Activated CD4-positive, CD25-positive, alpha-beta regulatory T cell treated with anti-CD3 and anti-CD28 coated beads, Interleukin-2, amount 50 U/mL, for 72 hours (primary cell): ENCODE measurements at places on chromosomes 13 and 19.
A peak's percentile ranks its signal among the peaks of the same experiment; 100 is the strongest.

DNA sequence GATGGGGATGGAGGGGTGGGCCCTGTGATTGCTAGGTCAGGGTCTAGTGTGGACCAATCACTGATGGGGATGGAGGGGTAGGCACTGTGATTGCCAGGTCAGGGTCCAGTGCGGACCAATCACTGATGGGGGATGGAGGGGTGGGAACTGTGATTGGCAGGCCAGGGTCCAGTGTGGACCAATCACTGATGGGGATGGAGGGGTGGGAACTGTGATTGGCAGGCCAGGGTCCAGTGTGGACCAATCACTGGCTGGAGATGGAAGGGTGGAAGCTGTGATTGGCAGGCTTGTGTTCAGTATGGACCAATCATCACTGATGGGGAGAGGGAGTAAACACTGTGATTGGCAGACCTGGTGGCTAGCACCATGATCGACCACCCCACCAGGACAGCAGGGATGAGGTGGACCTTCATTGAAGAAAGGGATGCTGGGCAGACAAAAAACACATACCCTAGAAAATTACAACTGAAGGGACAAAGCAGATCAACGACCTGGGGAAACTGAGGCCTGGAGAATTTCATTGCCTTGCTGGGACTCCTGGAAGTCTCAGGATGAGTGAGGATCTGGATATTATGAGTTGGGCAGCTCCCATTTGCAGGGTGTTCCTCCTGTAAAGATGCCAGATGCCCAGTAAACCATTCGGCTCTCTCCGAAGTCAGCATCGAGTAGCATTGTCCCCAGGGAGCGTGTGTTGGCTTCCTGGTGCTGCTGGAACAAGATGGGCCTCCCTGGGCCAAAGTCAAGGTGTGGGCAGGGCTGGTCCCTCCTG is 15.5 kb downstream of the TMPRSS9 start:
- peak; percentile 56 for DNase-seq

- no peak for DNase-seq
Measured at GRCh38 chr19:51786646-51787494, 8.1 kb upstream of the FPR3 start.

- DNase-seq, result no peak
Measured at GRCh38 chr19:40177286-40178070, 13.7 kb upstream of the MAP3K10 start.

DNA sequence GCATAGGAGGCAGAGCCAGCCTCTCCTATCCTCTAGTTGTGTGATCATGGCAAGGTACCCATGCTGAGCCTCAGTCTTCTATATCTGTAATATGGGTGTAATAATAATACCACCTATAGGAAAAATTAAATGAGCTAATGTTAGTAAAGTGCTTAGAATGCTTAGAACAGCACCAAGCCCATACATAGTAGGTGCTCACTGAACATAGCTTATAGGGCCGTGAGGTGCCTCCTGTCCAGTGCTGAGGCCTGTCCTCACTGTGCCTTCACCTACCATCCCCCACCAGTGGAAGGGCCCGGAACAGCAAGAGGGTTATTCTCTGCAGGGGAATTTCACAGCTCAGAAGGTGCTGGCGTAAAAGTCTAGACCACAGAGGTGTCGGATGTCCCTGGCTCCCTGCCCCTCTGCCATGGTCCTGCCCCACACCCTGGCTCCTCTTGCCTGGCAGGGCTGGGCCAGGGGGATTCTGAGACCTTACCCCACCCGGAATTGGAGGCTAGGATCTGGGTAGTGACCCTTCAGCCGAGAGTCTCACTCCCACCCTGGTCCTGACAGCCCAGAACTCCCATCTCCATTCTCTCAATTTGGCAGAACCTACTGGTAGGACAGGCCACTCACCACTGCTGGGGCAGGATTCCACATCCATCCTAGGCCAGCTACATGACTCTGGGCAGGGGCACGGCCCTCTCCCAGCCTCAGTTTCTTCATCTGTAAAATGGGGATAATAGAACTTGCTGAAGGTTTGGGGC is 2.2 kb upstream of the SCN1B start:
- DNase-seq, result no peak

DNA sequence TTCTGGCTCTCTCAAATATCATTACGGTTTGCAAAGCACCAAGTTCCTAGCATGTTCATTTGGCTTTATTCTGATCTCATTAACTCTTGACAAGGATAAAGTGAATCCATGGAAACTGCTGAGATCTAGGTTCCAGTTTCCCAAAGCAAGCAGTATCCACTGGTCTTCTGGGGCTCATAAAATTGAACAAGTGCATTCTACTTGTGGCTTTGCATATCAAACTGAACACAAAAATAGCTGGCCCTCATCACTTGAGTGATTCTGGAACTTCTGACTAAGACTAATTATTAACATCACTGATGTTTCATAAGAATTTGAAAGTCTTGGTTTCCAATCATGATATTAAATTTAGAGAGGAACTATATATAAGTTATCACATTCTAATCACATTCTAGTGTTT is 6.3 kb upstream of the KCTD12 start:
- no peak for DNase-seq

DNA sequence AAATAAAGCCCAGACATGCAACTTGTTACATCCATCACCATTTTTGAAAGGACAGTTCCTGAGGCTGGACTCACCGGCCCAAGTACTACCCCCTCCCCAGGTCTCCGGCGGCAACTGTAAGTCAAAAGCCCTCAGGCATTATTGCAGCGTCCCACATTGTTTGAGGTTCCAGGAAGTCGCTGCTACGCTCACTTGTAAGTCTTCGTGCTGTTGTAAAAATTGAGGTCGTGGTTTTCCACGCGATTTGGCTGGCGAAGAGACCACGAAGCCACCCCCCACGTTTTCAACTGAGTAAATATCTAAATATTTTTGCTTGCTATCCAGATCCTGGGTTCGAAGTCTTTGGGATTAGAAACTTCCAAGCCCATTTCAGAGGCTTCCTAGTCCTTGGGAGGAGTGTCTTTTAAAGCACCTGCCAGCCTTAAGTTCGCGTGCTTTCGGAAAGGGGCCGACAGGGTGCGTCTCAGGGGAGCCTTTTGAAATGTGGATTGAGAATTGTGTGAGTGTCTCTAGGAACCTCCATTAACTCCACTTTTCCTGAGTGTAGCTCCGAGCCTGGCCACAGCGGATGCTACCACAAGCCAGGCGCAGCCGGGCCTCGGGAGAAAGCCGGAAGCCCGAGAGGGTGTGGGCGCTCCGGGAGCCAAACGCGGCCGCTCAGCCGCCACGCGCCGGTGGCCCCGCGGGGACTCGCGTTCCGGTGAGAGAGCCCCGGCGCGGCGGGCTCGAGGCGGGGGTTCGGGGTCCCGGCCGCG is 434 bp upstream of the FNDC3A start:
- peak; percentile 38 for DNase-seq

- DNase-seq, result no peak
Measured at GRCh38 chr13:56893843-56894242, 246.9 kb upstream of the PRR20A start.

GRCh38 chr13:37681281-37682032 is 82.9 kb upstream of the POSTN start:
- DNase-seq, result no peak

DNA sequence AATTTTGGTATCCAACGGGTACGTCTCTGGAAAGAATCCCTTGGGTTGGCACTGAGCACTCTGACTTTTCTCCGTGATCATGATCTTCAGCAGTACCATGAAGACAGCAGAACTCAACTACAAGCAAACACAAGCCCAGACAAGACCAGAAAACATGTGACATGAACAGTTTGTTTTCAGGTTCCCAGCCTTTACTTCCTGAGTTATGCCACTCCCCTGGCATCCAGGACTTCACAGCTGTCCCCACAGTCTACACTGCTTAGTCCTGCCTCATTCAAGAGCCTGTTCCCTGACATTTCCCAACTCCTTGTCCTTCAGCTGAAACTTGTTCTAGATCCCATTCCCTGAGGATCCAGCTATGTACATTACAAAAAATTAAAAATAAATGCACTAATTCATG is 4.9 kb upstream of the N4BP2L1 start:
- DNase-seq, result no peak
